ENCODE measurements at places on chromosomes 4 and X.

- DNase-seq: no peak
Measured at GRCh38 chrX:136031626-136032025, 46.4 kb downstream of the SLC9A6 start.

DNA sequence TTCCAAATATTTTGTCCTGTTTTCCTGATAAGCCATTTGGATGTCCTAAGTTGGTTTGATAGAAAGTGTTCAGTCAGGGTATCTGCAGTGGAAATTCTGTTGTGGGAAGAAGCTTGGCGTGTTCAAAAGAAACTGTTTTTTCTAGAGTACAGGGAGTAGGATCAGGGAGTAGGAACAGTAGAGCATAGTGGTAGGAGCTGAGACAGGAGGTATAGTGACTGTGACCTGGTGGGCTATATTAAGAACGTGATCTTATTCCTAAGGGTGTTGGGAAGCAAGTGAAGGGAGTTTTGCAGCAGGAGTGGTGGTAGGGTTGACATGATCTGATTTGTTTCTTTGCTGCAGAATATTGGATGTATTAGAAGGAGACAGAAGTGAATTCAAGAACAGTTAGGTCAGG lies 348.2 kb downstream of the BMPR1B start:
- DNase-seq: no peak

DNA sequence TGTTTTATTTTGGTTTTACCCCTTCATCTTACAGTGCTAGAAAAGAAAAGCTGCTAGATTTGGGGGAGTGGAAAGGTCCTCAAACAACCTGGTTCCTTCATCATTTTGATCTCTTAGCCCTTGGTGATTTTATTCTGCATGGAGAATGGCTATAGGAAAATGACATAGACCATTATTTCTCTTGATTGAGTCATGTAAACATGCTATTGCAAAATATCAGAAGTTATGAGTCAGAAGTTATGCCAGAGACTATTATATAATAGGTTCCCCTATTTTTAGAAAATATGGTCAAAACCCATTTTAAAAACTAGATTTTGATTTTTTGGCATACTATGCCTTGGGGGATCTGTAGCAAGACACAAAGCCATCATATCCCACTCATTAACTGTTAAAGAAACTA lies 83.7 kb upstream of the FAM9C start:
- no peak for DNase-seq

- DNase-seq: peak; percentile 71
Measured at GRCh38 chrX:153476666-153477363, 6.4 kb upstream of the HAUS7 start.

GRCh38 chr4:2746891-2747695 lies 9.0 kb downstream of the TNIP2 start:
- DNase-seq: no peak

- DNase-seq: no peak
Measured at GRCh38 chr4:170169699-170170098, 79.9 kb upstream of the AADAT start.

GRCh38 chrX:22526339-22526738 lies 253.6 kb downstream of the CBLL2 start:
- peak; percentile 4 for DNase-seq

DNA sequence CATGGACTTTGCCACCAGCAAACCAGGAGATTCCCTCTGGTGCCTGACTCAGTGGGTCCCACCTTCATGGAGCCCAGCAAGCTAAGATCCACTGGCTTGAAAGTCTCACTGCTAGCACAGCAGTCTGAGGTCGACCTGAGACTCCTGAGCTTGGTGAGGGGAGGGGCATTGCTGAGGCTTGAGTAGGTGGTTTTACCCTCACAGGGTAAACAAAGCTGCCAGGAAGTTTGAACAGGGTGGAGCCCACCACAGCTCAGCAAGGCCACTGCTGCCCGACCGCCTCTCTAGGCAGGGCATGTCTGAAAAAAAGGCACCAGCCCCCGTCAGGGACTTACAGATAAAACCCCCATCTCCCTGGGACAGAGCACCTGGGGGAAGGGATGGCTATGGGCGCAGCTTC lies 28.1 kb downstream of the FAM9A start:
- DNase-seq: no peak

DNA sequence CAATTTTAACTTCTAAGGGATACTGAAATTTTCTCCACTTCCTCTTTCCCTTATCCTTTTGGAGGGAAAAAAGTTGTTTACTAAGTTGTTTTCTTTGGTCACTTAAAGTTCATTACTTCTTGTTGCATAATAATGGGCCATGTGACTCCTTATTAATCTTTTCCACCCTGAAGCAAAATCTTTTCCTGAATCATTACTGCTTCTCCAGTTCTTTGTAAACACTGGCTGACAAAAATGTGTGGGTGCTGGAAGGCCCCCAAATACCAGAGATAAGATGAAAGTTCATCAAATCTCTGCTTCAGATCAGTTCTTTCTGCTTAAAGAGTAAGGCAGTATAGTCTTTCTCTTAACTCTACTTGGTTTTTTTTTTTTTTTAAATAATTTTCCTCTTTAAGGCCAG lies 108.9 kb upstream of the NHS start:
- no peak for DNase-seq

DNA sequence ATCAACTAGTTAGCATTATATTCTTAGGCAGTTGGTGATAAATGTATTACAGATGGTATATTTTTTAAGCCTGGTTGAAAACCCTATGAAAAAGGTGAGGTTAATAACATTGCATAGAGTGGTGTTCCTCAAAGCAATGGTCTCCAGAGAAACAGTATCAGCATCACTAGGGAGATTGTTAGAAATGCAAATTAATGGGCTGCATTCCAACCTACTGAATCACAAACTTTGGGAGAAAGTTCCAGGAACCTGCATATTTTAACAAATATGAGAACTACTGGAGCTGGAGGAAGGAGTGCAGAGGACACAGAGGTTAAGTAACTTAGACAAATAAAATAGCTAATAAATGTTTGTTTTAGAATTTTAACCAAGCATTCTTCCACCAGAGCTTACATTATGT lies 166.9 kb upstream of the PCDH10 start:
- peak; percentile 25 for DNase-seq

DNA sequence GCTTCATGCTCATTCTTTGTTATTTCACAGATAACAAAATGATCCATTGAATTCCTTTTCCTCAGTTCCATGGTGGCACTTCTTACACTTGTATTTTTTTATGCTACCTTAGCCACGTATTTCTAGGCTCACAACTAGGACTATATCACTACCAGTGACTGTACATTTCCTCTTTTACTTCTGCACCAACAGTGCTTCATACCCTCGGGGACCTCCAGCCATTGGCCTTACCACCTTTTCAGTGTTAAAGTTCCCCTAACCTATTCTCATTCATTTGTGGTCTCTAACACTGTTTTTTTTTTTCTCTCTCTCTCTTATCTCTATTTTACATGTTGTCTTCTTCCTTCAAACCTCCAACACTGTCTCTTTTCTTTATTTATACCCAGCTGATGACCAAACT lies 315.9 kb downstream of the ANK2 start:
- DNase-seq: no peak

Measured in cardiac muscle cell (in vitro differentiated cells and primary cell).